ENCODE measurements at places on chromosomes 2 and 18.

DNA sequence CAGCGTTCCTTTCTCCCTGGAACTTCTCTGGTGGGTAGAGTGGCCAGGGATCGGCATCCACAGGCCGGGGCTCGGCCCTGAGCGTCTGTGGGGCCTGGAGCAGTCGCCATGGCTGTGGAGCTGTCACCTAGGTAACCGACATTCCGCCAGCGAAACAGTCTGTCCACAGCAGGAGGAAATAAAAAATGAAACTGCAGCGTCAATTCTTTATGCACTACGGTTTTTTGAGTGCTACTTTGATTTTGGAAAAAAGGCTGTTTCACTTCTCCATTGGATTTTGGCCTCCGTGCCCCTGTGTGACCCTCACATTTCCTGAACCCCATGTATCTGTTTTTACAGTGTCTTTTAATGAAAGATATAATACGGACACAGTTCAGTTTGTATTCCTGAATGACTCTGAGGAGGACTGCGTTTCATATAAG, 163.4 kb downstream of the LDLRAD4 start:
- DNase-seq: peak; percentile 84

DNA sequence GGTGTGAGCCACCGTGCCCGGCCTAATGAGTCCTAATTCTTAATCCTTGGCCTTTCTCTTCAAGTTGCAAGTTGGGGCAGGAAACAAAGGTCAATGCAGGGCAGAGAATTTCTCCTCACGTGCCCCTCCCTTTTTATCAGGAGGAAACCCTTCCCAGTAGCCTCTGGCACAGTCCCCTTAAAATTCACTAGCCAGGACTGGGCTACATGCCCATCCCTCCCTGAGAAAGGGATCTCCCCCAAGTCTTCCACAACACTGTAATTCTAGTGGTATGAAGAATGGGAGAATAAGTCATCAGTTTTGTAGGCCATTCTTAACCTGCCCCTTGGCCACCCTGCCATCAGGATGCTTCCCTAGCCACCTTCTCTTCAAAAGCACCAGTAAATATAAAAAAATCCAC, 42.2 kb downstream of the ARID5A start:
- no peak for DNase-seq

- no peak for DNase-seq
Observed at GRCh38 chr2:37738266-37738885, 66.9 kb upstream of the CDC42EP3 start.

DNA sequence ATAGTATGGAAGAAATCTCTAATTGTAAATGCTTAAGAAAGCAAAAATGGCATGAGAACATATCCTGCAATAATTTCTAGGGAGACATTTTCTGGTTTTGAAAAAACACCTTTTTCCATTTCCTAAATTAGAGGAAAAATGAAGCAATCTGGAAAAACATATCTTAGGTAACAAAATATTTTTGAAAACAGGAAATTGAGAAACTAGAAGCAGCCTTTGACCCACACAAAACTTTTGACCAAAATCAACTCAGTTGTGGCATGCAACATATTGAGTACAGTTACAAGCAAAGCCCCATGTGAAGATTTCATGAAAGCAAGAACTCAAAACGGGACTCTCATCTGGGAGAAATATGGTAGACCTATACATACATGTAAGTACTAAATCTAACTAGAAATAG, 28.6 kb upstream of the CHAC2 start:
- no peak for DNase-seq

- no peak for DNase-seq
Observed at GRCh38 chr2:231590614-231591013, 2.0 kb upstream of the TEX44 start.

DNA sequence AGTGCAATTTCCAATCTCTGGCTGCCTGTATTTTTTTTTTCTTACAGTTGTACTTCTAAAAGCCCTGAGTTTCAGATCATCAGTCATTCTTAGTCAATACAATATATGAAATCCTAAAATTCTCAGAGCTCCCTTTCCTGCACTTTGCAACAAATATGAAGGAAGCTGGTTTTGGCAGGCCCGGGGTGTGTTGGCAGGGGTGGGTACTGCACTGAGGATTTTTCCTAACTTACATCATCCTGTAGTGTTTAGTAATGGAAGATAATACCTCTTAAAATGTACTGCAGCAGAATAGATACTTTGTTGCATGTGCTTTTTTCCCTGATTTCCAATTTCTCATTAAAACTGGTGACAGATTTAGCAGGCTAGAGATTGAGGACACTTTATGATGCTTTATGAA, 374.6 kb downstream of the PTH2R start:
- no peak for DNase-seq

GRCh38 chr2:190783513-190784263, 96.9 kb upstream of the GLS start:
- no peak for DNase-seq

- peak; percentile 27 for DNase-seq
Observed at GRCh38 chr2:66478731-66479316, 43.9 kb downstream of the MEIS1 start.

DNA sequence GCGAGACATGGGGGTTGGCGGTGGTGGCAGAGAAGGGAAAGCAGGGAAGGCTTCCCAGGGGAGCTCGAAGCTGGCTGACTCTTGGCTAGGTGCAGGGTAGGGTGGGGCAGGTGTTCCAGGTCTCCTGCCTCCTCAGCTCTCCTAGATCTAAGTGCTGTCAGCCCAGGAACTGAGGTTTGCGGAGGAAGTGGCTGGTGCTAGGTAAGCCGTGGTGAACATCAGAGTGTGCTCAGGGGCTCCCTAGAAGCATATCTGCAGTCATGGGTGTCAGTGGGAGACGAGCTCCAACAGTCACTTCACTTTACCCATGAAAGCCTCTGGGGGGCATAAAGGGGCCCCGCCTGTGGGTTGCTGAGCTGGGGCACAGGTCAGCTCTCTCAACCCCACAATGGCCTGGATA, 34.1 kb downstream of the ARHGEF4 start:
- no peak for DNase-seq

DNA sequence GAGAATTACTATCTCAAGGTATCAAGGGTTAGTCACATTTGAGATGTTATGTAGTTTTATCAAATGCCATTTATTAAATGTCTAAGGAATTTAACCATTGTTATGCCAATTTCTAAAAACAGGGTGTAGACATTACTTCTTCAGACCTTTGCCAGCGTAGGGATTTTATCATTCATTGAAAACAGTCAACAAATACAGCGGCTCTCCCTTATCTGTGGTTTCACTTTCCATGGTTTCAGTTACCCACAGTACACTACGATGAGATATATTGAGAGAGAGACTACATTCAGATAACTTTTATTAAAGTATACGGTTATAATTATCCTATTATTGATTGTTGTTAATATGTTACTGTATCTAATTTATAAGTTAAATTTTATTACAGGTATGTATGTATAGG, 234.7 kb downstream of the TMX3 start:
- DNase-seq: no peak

- peak; percentile 8 for DNase-seq
Observed at GRCh38 chr2:44715671-44716081, 225.8 kb upstream of the SIX3 start.

DNA sequence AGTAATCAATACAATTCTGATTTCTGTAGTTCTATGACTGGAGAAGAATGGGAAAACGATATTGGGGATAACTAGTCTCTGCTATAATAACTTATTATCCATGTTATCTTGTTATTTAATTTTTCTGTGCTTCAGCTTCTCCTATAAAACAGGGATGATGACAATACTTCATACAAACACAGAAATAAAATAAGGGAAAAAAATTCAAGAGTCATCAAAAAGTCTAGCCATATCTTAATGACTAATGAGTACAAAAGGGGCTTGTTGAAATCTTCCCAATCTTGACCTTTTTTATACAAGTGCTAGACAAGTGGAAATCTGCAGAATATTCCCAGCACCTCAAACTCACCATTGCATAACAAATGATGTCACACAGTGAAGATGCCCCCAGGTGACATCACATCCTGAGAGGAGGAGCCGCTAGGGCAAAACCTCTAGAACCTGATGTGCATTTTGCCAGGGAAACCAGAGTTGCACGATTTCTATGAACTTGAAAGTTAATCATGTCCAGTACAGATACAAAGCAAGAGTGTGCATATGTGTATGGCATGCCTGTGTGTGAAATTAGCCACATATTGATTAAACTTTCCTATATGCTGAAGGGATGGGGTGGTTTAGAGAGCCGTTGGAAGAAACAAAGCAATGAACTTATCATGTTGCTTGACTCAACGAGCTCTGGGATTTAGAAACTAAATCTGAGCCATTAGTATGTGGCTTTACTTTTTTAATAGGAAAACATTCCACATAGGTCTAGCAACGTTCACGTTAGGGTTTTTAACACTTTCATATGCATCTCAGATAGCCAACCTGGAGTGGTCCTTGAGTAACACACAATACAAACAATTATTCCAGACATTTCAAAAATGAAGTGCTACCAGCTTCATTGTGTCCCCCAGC, 278.9 kb downstream of the SLC4A3 start:
- no peak for DNase-seq

DNA sequence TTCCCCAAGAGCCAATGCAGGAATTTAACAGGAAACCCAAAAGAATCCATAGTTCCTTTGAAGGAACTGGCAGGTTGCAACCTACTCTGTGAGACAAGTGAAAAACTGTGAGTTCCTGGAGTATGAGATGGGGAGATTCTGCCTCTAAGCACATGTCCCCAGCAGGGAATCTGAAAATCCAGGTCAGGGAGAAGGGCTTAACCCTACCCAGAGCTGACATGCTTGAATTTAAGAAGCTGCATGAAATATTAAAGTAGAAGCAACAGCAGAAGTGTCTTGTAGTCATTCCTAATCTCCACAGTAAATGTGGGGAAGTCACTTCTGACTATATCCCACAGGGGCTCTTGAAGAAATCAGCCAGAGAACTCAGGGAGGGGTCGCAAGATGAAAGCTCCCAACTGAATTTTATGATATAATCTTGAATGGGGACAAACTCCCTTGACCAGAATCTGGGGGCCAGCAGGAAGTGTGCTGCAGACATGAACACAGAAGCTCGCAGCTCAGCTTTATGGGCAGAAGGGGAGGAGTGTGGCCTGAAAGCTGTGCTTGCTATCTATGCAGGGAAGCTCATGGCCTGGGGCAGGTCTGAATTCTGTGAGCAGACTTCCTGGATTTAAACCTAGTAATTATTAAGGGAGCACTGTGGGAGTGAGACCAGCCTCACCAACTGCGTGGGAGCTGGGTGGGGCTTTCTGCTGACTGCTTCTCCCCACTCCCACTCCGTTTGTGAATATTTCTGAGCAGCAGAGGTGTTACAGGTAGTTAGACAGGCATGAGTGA, 184.1 kb upstream of the KYNU start:
- no peak for DNase-seq

DNA sequence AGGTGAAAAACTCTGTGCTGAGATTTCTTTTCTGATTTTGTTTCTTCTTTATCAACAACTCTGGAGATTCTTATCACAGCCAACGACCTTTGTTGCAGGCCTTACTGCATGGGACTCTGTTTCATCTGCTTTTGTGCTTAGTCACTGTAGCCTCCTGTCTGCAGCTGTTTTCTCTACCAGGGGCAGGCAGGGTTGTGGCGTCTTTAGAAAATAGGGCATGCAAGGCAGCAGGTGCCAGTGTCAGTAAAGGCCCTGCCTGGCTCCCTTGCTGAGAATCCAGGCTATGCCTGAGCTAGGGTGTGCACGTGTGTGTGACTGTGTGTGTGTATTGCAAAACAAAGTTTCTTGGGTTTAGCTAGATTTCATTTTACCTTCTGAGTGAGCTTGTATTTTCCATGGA, 14.6 kb upstream of the SLC9A2 start:
- DNase-seq: peak; percentile 28

GRCh38 chr2:240301256-240301795, 134.1 kb upstream of the GPC1 start:
- no peak for DNase-seq

DNA sequence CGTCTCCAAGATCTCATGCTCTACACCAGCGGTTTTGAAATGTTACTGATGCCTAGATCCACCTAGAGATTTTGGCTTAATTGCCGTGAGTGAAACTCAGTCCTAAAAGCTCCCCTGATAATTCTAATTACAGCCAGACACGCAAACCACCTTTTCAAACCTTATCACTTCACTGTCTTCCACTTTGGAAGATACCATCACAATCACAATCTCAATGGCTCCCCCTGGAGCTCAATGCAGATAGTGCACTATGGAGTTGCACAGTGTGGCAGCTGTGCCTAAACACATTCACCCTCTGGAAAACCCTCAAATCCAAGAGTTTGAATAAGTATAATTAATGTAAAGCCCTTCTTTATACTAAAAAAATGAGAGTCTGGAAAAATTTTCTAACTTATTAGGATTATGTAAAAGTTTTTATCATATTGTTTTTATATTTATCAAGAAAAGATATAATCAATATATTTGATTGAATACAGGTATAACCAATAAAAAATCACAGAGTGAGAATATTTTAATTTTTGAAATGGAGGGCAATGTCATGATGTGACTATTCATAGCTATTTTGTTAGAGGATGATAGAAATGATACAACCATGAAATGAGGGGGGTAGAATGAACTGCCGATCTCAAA, 102.9 kb upstream of the SLC8A1 start:
- peak; percentile 85 for DNase-seq

DNA sequence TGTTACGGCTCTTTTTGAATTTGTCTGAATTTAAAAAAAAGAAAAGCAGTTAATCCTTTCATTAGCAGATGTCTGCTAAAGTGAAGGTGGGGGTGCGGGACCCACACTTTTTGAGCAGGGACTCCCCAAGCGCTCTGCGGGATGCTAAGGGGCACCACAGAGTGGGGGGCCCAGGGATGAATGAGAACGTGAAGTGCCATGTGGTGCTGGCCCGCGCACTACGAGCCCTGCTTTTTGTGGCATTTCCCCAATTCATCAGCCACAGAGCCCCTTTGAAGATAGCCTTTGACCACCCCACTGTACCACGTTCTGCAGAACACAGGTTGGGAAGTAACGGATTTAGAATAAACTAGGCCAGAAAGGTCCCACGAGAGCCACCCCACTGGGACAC, 28.6 kb downstream of the HS1BP3 start:
- no peak for DNase-seq

DNA sequence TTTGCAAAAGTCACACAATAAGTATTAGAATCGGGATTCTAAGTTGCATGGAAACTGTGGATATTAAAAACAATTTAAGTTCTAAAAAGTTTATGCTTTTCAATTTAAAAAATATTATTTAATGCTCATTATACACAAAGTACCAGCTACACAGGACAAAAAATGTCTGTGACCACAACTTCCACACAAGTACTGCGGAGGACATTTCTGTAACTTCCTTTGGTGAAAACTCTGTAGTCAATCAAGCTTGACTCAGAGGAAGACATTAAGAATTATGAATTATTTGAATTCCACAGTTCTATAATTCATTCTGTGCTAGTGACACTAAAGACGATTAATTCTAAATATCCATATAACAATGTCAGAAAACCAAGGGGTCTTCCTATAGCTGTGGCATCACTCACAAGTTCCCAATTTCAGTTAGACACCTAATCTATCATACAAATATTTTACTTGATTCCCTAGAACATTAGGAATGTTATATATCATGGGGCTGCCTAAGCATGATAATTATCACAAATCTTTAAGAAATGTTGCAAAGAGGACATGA, 120.5 kb downstream of the AFF3 start:
- no peak for DNase-seq

GRCh38 chr2:238631491-238632180, 204.9 kb downstream of the ASB1 start:
- DNase-seq: no peak
